ENCODE measurements at places on chromosomes 2 and 18. TPM values are rescaled to one million over a fixed set of nuclear protein-coding genes. Genes with fewer than 3 reads are reported as not detected.

EVX2 gene
- not detected for total RNA-seq

IL36B gene
- not detected for total RNA-seq

UGT1A5 gene
- total RNA-seq: not detected

CAVIN2 gene
- 7.6 TPM for total RNA-seq

CXCR1 gene
- total RNA-seq: not detected

PAX8 gene
- total RNA-seq: 1.5 TPM

NPPC gene
- total RNA-seq: not detected

DNA sequence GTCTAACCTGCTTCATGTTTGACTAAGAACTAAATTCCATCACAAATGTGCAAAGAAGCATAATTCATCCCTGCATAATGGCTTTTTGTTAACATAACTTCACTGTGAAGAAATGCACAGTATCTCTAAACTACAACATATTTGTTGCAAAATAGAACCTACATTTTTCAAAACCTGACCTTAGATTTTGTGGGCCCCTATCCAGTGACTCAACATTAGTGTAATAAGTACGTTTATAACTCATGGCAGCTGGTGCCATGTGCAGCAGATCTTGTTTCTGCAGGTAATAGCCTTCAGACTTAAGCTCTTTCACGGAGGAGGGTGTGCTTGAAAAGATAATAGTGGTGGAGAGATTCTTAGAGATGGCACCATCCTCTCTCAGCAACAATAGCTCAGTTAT is 28.6 kb upstream of the VWC2L start:
- no peak for DNase-seq

GRCh38 chr18:75723521-75724340 is 296.2 kb upstream of the SMIM21 start:
- DNase-seq: no peak

DNA sequence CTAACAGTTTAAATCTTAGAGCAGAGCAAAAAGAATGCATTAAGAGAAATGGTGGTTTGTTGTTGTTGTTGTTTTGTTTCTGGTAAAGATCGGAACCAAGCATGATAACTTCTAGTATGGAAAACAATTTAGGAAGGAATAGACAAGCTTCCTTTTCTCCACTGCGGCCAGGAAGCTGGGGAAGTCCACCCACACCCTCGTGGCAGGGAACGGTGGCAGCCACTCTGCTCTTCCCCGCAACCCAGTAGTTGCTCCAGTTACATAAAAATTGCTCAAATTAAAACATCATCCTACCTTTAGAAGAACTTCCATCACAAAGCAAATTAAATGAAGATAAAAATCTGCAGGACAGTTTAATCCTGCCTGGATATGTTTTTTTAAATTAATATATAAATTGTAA is 113.0 kb downstream of the RBMS1 start:
- no peak for DNase-seq

- DNase-seq: no peak
Observed at GRCh38 chr2:143936848-143937722, 582.8 kb downstream of the ZEB2 start.

DNA sequence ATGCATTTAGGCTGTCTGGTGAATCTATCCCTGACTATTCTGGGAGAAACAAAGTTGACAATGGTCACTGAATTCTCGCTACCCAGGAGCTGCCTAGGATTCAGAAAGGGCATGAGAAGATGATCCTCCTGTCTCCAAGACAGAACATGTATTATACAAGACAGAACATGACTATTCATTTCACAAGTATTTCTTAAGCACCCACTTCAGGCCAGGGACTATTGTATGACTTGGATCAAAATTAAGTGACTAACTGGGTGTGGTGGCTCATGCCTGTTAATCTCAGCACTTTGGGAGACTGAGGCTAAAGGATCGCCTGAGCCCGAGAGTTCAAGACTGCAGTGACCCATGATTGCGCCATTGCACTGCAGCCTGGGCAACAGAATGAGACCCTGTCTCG is 235.8 kb upstream of the RAB12 start:
- no peak for DNase-seq

- no peak for DNase-seq
Observed at GRCh38 chr18:55511277-55511676, 76.7 kb downstream of the TCF4 start.

DNA sequence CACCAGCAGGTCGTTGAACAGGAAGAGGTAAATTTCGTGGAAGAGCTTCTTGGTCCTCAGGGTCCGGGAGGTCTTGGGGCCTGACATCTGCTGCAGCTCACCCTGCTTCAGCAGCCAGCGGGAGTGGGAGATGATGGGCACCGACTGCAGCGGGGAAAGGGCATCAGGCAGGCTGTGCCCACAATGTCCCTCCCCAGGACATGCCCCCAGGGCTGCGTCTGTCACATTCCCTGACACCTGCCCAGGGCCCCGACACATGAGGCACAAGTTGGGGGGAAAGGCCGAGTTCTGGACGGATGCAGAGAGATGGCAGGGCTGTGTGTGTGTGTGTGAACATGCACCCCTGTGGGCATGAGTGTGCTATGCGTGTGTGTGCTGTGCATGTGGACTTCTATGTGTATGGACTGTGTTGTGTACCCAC is 13.9 kb downstream of the SNORC start:
- DNase-seq: no peak

DNA sequence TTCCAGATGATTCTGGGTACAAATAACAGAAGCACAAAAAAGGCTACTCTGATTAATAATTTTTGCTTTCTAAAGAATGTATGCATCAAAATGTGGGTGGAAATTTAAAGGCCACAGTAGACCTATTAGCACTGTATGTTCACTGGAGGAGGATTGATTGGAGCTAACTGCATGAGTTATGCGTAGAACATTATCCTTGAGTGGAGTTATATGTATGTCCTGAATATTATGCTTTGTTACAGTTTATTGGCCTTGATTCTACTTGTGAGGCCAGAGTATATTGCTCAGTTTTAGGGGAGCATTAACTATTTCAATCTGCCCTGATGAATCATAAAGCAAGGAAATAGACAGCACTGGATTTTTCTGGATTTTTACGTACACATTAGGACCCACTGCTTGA is 87.9 kb downstream of the CDCA7 start:
- no peak for DNase-seq

DNA sequence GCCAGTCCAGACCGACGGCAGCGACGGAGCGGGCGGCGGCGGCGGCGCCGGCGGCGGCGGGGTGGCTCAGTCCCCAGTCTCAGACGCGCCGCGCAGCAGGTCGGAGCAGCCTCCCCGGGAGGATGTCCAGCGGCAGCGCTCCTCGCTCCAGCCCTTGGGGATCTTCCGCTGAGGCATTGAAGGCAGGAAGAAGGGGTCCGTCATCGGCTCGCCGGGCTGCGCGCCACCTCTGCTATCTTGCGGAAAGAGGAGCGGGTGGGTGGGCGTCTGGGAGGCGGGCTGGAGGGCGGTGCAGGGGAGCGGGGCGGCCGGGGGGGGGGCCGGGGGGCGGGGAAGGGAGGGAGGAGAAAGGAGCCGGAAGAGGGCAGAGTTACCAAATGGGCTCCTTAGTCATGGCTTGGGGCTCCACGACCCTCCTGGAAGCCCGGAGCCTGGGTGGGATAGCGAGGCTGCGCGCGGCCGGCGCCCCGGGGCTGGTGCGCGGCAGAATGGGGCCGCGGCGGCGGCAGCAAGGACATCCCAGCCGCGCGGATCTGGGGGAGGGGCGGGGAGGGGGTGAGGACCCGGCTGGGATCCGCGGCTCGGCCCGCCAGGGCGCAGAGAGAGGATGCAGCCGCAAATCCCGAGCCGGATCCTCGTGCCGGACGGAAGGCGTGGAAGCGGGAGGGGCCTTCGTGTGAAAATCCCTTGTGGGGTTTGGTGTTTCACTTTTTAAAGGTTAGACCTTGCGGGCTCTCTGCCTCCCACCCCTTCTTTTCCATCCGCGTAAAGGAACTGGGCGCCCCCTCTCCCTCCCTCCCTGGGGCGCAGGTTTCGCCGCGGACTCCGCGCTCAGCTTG is at the start of gene NETO1:
TSS of gene NETO1 (minus strand) at position 242 of the 839 bp plus-strand sequence. CDS start 696 bp downstream, outside the sequence.
- DNase-seq: no peak

- DNase-seq: no peak
Observed at GRCh38 chr2:227415538-227416424, 28.0 kb upstream of the SCYGR1 start.

- DNase-seq: no peak
Observed at GRCh38 chr2:146873056-146873455, 971.8 kb upstream of the ACVR2A start.

DNA sequence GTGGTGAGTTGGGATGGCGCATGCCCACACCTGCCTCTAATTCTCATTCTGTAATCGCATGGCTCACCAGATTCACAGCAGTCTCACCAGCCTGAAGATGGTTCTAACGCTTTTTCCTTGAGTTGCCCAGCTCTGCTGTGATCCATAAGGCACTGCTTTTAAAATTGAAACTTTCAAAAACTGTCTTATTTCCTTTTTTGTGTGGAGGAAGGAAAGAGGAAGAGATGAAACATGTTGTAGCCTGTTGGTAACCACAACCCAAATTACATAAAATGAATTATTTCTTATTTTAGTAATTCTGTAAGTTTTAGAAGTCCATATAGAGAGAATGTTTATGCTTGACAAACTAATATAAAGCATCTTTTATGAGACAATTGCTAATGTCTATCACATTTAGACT is 165.4 kb downstream of the RBM43 start:
- no peak for DNase-seq

- DNase-seq: no peak
Observed at GRCh38 chr2:72274380-72274797, 126.7 kb upstream of the CYP26B1 start.

- peak; percentile 99 for DNase-seq
Observed at GRCh38 chr2:260507-261161, 3.2 kb downstream of the SH3YL1 start.

GRCh38 chr2:188367164-188367563 is 75.5 kb downstream of the GULP1 start:
- no peak for DNase-seq

GRCh38 chr2:236661762-236662110 is 92.1 kb downstream of the ACKR3 start:
- no peak for DNase-seq

DNA sequence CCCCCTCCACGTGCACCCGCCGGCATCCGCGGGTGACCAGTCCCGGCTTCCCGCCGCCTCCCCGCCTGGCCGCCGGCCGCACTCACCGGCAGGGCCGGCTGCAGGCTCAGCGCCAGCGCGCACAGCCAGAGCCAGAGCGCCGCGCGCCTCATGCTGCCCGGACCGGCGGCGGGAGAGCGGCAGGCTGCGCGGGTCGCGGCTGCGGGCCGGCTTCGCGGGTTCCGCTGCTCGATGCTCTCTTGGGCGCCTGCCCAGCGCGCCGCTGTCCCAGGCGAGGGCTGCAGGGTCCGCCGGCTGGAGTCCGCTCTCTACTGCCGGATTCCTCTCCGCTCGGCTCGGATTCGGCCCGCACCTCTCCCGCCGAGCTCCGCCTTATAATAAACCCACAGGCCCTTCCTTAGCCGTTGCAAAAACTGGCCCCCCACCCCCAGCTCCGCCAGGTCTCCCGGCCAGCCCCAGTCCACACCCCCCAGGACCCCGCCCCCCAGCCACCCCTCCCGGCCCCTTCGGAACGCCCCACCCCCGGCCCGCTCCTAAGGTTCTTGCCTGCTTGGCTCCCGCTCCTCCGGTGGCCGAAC is at the start of gene SDC1:
TSS of gene SDC1 (minus strand) at position 415 of the 578 bp plus-strand sequence. CDS start at position 152, 263 bp downstream.
- DNase-seq: no peak

GRCh38 chr2:189360861-189361260 is 80.4 kb upstream of the WDR75 start:
- DNase-seq: peak; percentile 10

DNA sequence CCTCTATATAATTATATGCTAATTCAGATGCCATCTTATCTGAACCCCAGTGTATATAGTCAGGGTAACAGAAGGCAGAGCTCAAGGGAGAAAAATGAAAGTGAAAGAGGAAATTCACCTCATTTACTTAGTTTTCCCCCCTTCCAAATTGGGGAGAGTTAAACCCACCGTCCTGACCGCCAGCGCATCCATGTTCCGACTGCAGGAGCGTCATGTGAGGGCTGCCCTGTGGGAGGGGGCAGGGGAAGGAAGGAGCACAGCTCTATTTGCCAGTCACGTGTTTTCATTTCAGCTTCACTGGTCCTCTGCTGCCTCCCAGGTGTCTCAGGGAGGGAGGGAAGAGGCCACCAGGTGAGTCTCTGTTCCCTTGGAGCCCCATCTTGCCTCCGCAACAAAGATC is 13.2 kb downstream of the CNNM4 start:
- DNase-seq: no peak

All from HepG2 (cell line).